ENCODE measurements at places on chromosomes 3 and 15. TPM values are rescaled to one million over a fixed set of nuclear protein-coding genes. Genes with fewer than 3 reads are reported as not detected.

- DNase-seq: peak; percentile 68
These were observed 53.2 kb downstream of the MEF2A start for GRCh38 chr15:99618941-99619411.

GRCh38 chr15:51576911-51577500 is 45.6 kb downstream of the DMXL2 start:
- peak; percentile 61 for DNase-seq

DNA sequence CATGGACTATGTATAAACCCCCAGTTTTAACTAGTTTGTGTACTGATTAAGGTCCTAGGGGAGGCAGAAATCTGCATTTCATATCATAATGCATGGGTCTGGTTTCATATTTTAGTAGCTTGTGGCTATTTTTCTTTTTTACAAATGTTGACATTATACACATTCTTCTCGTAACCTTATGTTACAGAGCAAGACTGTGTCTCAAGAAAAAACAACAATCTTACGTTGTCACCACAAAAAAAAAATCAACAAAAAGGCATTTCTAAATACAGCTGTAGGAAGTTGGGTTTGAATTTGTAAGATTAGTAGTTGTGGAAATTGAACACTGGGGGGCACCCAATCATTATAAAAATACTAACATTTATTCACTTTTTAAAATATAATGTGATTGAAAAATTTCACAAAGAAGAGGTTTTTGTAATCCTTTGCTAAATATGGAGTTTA is 17.9 kb downstream of the SERP1 start:
- DNase-seq: no peak

- no peak for DNase-seq
These were observed 52.9 kb upstream of the LIMD1 start for GRCh38 chr3:45541326-45542321.

DNA sequence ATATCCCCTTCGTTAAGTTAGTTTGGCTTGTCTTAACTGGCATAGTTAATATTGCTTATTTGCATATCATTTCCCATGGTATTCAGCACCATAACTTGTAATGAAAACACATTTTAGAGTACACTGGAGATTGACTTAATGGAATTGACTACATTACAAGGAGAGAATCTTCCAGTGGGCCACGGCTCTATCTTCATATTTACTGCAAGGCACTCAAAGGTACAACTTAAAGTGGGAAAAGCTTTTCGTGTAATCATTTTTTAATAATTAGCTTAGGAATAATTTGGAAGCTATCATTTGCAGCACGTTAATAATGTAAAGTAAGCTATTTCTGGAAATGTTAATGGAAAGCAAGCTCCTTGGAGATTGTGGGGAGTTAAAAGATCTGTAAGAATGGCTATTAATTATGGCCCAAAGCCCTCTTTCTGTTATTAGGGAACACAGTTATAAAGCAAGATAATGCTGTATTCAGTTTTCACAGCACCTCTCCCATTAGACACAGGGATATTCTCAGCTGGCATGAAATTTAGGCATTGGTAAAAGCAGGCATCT is 551.5 kb upstream of the RGMA start:
- no peak for DNase-seq

- DNase-seq: no peak
These were observed 418.8 kb upstream of the PROK2 start for GRCh38 chr3:72203613-72204349.

- no peak for DNase-seq
These were observed 236.9 kb downstream of the XXYLT1 start for GRCh38 chr3:195034101-195034500.

GRCh38 chr3:123841476-123842238 is 42.5 kb downstream of the MYLK start:
- DNase-seq: no peak

GRCh38 chr3:29318251-29318650 is 37.4 kb downstream of the RBMS3 start:
- no peak for DNase-seq

GRCh38 chr3:127106456-127106855 is 86.5 kb upstream of the PRR23E start:
- DNase-seq: no peak

- DNase-seq: no peak
These were observed 25.8 kb upstream of the ST3GAL6 start for GRCh38 chr3:98737301-98737700.

DNA sequence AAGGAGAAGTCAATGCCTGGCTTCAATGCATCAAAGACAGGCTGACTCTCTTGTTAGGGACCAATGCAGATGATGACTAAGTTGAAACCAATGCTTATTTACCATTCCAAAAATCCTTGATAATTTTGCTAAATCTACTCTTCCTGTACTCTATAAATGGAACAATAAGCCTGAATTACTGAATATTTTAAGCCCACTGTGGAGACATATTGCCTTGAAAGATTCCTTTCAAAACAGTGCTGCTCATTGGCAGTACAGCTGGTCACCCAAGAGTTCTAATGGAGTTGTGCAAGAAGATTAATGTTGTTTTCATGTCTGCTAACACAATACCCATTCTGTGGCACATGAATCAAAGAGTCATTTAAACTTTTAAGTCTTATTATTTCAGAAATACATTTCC is 181.0 kb upstream of the CBLB start:
- no peak for DNase-seq

DNA sequence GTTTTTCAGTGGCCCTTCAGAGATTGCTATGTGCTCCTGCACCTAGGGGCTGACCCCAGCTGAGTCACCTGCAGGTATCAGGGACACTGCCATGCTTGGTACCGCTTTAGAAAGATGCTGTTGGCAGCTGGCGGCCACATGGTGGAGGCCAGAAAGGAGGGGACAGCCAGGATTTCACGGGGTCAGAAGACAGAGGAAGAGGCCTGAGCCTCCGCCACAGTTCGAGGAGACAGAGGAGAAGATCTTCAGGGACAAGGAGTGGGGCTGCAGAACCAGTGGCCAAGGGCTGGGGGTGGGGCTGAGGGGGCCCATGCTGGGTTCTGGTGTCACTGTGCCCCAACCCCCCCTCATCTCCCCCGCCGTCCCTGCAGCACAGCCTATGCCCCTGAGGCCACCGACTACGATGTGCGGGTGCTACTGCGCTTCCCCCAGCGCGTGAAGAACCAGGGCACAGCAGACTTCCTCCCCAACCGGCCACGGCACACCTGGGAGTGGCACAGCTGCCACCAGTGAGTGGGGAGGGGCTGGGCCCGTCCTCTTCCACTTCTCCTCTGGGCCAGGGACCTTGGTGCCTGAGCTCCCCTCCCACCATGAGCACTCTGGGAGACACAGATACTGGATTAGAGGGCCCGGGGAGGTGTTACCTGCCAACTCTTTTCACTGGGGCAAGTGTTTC is 19.9 kb downstream of the LOXL1 start:
- DNase-seq: no peak

DNA sequence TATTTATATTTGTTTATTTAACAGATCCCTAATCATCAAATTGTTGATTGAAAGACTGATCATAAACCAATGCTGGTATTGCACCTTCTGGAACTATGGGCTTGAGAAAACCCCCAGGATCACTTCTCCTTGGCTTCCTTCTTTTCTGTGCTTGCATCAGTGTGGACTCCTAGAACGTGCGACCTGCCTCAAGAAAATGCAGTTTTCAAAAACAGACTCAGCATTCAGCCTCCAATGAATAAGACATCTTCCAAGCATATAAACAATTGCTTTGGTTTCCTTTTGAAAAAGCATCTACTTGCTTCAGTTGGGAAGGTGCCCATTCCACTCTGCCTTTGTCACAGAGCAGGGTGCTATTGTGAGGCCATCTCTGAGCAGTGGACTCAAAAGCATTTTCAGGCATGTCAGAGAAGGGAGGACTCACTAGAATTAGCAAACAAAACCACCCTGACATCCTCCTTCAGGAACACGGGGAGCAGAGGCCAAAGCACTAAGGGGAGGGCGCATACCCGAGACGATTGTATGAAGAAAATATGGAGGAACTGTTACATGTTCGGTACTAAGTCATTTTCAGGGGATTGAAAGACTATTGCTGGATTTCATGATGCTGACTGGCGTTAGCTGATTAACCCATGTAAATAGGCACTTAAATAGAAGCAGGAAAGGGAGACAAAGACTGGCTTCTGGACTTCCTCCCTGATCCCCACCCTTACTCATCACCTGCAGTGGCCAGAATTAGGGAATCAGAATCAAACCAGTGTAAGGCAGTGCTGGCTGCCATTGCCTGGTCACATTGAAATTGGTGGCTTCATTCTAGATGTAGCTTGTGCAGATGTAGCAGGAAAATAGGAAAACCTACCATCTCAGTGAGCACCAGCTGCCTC is 14.7 kb downstream of the THBS1 start:
- peak; percentile 62 for DNase-seq

ST6GAL1 gene
- 4.4 TPM for polyA plus RNA-seq

GOLGA8O gene
- polyA plus RNA-seq: not detected

TUSC7 gene
- polyA plus RNA-seq: not detected

GPR27 gene
- polyA plus RNA-seq: 0.25 TPM
